ENCODE measurements at places on chromosomes 1 and 21.

DNA sequence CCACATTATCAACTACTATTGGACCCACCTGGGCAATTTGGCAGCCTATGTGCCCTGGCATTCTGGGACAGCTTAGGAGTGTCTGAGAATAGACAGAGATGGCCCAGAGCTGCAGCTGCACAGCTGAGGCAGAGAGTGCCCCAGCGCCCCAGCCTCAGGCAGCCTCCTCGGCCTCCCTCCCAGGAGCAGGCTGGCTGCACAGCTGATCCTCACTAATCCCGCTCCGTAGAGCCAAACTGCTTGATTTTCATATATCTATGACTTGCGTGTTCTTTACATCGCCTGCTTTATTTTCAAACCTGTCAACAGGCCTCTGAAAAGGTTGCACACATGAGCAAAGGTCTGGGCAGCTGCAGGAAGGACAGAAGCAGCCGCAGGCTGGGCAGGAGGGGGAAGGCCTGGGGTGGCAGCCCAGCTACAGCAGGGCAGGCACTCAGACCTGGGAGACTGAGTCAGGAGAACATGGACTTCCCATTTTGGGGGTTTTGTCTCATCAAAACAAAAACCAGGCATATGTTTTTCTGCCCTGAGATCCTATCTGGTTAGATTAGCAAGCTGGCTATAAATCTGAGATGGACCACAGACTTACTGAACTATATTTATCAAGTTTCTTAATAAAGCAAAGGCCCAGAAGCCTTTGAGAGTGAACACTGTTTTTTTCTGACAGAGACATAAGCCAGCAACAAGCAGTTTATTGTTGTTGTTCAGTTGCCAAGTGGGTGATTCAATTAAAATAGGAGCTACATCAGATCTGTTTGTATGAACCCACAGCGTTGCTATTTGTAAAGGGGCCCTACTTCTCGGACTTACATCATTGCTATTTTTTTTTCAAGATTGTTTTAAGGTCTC, 301.8 kb upstream of the DUSP10 start:
- no peak for DNase-seq

DNA sequence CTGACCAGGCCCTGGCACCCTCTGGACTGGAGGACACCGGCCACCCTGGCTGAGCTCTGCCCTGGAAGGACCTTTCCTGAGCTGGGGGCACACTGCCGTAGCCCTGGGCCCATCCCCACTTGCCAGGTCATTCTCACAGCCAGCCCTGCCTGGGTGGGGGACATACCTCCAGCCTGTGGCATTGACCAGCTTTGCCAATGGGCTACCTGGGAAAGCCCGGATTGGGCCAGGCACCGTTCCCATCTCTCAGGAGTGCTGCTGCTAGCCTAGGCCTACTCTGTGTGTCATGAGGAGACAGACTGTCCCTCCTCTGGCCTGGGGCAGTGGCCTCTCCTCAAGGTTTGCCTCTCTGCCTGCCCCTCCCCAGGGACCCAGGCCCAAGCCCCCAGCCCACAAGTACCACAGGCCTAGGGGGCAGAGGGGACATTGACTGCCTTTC, 40.0 kb downstream of the COQ8A start:
- no peak for DNase-seq

GRCh38 chr1:43329995-43330751, 7.4 kb upstream of the MPL start:
- peak; percentile 92 for DNase-seq

DNA sequence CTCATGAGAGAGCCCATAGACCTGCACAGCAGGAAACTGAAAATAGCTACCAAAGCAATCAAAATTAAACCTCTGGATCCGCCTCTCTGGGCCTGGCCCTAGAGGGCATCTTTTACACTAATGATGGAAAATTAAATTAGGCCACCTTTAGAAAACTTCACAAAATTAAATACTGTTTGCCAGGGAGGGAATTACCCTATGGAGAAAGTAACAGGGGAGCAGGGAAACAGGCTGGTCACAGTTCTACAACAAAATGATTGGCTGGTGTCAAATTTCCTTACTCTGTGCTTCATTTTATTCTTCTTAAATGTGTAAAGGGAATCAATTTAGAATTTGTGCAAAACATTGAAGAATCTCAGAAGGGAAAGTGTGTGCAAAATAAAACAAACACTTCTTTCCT, 62.4 kb downstream of the SPATA46 start:
- DNase-seq: no peak

DNA sequence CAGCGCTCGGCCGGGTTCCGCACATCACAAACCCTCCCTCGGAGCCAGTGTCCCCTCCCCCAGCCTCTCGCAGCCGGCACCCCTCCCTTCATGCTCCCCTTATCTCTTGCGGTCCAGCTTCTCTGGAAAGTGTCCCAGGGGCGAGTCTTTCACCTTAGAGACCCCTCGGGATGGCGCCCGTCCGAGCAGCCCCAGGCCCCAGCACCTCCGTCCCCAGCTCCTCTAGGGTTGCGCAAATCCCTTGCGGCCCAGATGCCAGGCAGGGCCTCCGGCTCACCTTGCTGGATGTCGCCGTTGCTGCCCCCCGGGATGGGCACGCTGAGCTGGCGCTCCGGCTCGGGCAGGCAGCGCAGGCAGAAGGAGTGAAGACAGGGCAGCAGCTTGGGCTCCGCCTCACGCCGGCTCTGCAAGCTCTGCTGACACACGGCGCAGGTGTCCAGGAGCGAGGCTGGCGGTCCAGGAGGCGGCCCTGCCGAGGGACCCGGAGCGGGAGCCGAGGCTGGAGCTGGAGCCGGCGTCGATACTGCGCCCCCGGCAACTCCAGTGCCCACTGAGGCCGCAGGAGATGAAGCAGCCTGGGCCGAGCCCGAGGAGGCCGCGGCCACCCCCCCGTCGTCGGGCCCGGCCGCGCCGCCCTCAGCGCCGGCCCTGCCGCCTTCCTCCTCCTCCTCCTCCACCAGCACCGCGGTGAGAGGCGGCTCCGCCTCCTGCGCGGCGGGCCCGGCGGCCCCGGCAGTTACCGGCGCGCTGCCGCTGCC, 550 bp downstream of the TRIM33 start:
- peak; percentile 82 for DNase-seq

DNA sequence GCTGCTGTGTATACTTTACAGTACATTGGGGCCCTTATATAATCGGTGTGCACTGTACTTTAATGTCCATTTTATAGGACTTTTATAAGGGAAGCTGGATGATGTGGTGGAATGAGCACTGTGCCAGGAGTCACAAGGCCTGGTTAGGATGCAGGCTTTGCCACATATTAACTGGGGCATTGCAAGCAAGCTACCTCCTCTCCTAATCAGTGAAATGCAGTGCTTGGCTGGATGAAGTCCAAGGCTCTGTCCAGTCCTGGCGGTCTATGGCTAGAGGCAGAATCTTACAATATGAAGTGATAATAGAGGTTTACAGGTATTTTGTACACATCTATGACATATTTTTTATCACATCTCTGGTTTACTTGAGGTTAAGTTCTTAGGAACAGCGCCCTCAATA, 1.7 kb upstream of the PKP1 start:
- DNase-seq: no peak

- DNase-seq: peak; percentile 44
Measured at GRCh38 chr1:150516050-150516591, 569 bp downstream of the FALEC start.

GRCh38 chr21:26179501-26179900, 8.9 kb upstream of the APP start:
- DNase-seq: no peak

DNA sequence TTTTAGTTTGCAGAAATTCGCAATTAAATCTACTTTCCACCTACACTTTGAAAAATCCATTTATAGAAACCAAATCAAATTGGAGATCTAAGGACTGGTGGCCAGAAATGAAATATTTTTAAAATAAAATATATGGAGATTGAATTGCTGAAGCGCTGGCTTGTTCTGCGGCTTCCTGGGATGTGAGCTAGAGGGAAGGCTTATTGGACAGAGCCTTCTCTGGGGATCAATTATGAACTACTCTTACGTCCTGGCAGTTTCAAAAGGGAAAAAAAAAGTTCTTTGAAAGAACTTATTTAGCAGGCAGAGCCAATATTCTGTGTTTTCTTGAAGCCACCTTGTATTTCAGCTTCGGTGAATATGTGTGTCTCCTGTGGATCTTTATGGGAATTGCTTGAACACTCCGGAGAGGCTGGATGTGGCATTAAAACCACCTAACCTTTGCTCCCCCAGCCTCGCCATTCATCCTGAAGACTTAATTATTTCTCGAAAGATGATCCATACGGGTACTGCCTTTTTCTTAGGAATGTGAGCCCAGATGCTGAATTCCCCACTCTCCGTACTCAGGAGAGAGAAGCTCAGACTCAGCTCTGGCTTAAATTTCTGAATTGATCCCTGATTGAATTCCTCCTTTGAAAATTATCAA, 478.9 kb upstream of the VAMP3 start:
- DNase-seq: no peak

- peak; percentile 36 for DNase-seq
Measured at GRCh38 chr1:227318853-227319607, 738 bp upstream of the CDC42BPA start.

DNA sequence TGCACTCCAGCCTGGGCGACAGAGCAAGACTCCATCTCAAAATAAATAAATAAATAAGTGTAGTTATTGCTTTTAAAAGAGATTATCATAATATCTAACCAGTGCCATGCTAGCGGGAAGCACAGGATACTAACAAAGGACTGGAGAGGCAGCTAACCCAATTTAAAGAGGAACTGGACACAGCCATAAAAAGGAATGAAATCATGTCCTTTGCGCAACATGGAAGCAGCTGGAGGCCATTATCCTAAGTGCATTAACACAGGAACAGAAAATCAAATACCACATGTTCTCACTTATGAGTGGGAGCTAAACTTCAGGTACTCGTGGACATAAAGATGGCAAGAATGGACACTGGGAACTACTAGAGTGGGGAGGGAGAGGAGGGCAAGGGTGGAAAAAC, 54.9 kb downstream of the TM2D1 start:
- DNase-seq: peak; percentile 16

- DNase-seq: peak; percentile 64
Measured at GRCh38 chr1:178192686-178193085, 98.8 kb downstream of the RASAL2 start.

GRCh38 chr1:185573677-185574076, 160.5 kb upstream of the HMCN1 start:
- no peak for DNase-seq

DNA sequence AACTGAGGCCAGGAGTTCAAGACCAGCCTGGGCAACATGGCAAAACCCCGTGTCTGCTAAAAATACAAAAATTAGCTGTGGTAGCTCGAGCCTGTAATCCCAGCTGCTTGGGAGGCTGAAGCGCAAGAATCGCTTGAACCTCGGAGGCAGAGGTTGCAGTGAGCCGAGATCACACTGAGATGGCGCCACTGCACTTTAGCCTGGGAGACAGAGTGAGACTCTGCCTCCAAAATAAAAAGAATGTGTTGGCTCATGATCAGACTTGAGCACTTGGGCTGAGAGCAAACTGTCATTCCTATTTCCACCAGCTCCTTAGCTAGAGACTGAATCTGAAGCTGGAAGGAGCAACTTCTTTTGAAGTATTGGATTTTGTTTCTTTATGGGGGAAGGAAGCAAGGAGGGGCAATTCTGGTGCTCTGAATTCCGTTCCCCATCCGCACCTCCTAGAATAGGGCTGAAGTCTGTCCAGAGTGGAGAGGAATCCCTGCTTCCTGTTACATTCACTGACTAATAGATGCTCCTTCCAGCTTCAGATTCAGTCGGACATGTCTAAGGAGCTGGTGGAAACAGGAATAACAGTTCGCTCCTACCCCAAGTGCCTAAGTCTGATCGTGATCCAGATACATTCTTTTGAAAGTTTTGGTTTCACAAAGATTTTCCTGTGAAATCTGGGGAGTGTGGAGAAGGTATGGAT, 3.8 kb downstream of the ZNF672 start:
- peak; percentile 80 for DNase-seq

DNA sequence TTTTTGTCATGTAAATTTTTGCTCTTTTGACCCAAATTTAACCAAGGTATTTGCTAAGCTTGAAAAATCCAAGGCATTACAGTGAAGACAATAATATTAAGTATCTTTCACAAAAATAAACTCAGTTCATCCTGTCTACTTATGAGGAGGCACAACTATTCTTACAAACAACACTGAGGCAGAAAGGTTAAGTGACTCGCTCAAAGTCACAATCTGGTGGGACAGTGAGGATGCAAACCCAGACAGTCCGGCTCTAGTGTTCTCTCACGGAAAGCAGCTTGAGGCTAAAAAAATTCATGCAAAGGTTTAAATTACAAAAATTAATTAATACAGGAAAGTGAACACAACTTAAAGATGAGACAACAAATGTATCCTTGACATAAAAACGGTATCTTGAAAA, 125.3 kb downstream of the SIPA1L2 start:
- no peak for DNase-seq

All from hematopoietic multipotent progenitor cell treated with erythropoietin and hydrocortisone succinate and interleukin-3 and kit ligand, for 6 days (in vitro differentiated cells).